ENCODE measurements at places on chromosomes 11 and 22. TPM values are rescaled to one million over a fixed set of nuclear protein-coding genes. Genes with fewer than 3 reads are reported as not detected.

TNRC6B gene
- 18.4 TPM for total RNA-seq

NPAS4 gene
- total RNA-seq: 0.32 TPM

GLB1L3 gene
- total RNA-seq: not detected

PKDREJ gene
- not detected for total RNA-seq

TMPRSS6 gene
- total RNA-seq: not detected

TXN2 gene
- 14.7 TPM for total RNA-seq

SLCO2B1 gene
- total RNA-seq: under 0.01 TPM

IFITM5 gene
- not detected for total RNA-seq

MAPK12 gene
- total RNA-seq: 39.3 TPM

OR4C5 gene
- total RNA-seq: not detected

C11orf91 gene
- total RNA-seq: not detected

SMC1B gene
- total RNA-seq: not detected

BBOX1 gene
- total RNA-seq: not detected

GPHA2 gene
- not detected for total RNA-seq

GRAP2 gene
- under 0.01 TPM for total RNA-seq

CHRM1 gene
- not detected for total RNA-seq

GAL gene
- not detected for total RNA-seq

OVOL1 gene
- total RNA-seq: not detected

TAGLN gene
- total RNA-seq: 5,577 TPM

PLAAT4 gene
- 5.8 TPM for total RNA-seq

BAD gene
- total RNA-seq: 64.3 TPM

POLDIP3 gene
- total RNA-seq: 26.3 TPM

HEPHL1 gene
- total RNA-seq: 4.3 TPM

SMTNL1 gene
- not detected for total RNA-seq

TLCD5 gene
- total RNA-seq: 7.4 TPM

LRRC10B gene
- not detected for total RNA-seq

F2 gene
- not detected for total RNA-seq

IL17REL gene
- total RNA-seq: not detected

OR56A1 gene
- total RNA-seq: under 0.01 TPM

ABCC8 gene
- not detected for total RNA-seq

CHST1 gene
- total RNA-seq: 0.97 TPM

APOA5 gene
- not detected for total RNA-seq

NDUFV1 gene
- 178 TPM for total RNA-seq

UQCR10 gene
- 59.6 TPM for total RNA-seq

MED17 gene
- 26.4 TPM for total RNA-seq

PRG3 gene
- not detected for total RNA-seq

CLCF1 gene
- 3.5 TPM for total RNA-seq

OR4A16 gene
- total RNA-seq: not detected

RIC3 gene
- total RNA-seq: not detected

DEFB131B gene
- not detected for total RNA-seq

PTPRCAP gene
- 0.32 TPM for total RNA-seq

FEN1 gene
- total RNA-seq: 27.6 TPM

KRTAP5-10 gene
- total RNA-seq: not detected
